Stimulated activated CD8-positive, alpha-beta memory T cell treated with anti-CD3 and anti-CD28 coated beads, Interleukin-15, amount 100 ng/mL, for 24 hours (primary cell): ENCODE measurements at places on chromosomes 7 and 10.
A peak's percentile ranks its signal among the peaks of the same experiment; 100 is the strongest.

DNA sequence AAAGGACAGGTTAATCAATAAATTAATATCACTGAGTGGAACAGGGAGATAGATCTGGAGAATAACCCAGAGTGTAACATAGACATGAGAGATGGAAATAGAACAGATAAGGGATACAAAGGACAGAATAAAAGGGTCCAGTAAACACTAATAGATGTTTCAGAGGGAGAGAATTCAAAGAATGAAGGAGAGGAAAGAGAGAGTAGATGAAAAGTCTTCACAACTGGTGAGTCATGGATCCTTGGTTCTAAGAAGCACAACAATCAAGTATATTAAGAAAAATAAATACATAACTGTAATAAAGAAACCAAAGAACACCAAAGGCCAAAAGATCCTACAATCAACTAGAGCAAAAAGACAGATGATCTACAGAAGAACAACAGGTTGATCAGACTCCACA is 66.3 kb downstream of the BEND7 start:
- DNase-seq, result no peak

GRCh38 chr10:126634911-126635310 is 35.6 kb downstream of the C10orf90 start:
- no peak for DNase-seq

DNA sequence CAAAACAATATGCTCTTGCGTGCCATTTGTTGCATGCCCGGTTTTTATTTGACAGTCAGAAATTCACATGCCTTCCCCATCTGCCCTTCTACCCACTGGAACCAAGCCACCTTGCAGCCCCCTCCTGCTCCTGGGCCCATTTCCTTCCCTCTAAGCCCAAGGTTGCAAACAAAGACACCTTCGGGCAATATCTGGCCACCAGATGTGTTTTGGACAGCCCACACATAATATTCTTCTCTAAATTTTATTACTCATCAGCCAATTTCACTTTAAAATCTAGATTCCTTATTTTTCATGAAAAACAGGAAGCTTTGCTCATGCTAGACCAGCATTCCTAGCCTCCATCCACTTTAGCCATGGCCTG is 18.2 kb upstream of the C10orf105 start:
- no peak for DNase-seq

DNA sequence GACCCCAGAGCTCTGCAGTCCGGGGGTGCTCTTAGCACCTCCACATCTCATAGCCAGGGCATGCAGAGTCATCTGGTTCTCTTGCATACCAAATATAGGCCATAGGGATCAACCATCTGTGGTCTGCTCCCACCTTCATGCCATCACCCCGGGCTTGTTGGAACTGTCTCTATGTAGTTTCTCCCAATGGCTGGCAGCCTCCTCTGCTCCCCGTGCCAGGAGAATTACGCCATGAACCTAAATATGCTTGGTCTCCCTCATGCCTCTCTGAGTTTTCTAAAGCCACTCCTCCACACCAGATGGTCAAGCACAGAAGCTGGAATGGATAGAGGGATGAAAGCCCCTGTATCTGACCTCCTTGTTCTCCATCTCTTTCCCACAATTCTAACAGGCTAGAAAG is 302.6 kb upstream of the MYO3A start:
- DNase-seq, result no peak

DNA sequence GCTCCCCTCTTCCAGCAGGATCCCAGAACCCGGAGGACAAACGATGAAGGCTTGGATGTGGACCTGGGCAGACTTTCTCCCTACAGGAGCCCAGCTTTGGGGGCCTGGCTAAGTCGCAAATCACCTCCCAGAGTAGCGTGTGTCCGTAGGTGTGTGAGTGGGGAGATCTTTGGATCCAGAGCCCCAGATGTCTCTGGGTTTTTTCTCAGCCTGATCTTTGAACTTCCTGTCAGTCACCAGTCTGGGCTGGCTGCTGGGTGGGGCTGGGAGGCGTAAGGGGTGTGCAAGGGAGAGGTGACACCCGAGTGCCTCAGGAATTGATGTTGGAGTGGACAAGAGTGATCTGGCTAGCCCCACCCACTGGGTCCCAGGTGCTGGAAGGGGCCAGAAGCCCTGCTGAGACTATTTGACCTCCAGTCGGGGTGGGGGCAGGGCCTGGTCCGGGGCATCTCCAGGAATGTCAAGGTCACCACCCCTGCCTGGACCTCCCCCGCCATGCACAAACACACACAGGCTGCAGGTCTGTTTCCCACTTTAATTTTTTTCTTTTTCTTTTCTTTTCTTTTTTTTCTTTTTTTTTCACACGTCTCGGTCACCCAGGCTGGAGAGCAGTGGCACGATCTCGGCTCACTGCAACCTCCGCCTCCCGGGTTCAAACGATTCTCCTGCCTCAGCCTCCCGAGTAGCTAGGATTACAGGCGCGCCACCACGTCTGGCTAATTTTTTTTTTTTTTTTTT is at the start of gene MOGAT3:
MOGAT3 (minus strand) TSS at position 175 of the 738 bp plus-strand sequence. CDS start 182 bp downstream, outside the sequence.
- no peak for DNase-seq

- no peak for DNase-seq
These were observed 47.3 kb downstream of the PROSER2 start for GRCh38 chr10:11870461-11870780.

- no peak for DNase-seq
These were observed 87.7 kb downstream of the TSPAN12 start for GRCh38 chr7:120770206-120770605.

GRCh38 chr10:3803295-3803926 is 18.4 kb upstream of the KLF6 start:
- DNase-seq, result no peak

- DNase-seq, result no peak
These were observed 377.8 kb upstream of the C7orf33 start for GRCh38 chr7:148212731-148213130.

DNA sequence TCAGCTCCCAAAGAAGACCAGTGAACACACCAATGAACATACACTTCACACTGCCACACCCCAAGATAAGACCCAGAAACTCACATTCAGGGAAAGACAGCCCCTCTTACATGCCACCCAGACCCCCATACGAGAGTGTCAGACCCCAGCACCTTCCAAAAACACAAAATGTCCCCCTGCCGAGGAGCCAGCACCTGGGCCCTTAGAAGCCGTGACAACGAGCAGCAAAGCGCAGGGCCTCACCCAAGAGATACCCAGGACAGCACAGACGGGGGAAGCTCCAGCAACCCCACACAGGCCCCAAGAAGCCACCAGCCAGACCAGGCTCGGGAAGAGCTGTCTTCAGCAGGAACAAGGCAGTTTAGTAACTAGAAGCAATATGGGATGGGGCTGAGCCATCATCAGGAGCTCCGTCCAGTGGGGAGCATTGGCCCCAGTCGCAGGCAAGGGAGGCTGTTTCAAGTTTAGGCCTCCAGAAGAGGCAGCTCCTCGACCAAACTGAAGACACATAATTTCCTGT is 243.6 kb downstream of the PTPRN2 start:
- no peak for DNase-seq

GRCh38 chr7:41940760-41941343 is 238.0 kb upstream of the INHBA start:
- no peak for DNase-seq

GRCh38 chr7:77531038-77531437 is 6.1 kb upstream of the PTPN12 start:
- DNase-seq, result no peak

DNA sequence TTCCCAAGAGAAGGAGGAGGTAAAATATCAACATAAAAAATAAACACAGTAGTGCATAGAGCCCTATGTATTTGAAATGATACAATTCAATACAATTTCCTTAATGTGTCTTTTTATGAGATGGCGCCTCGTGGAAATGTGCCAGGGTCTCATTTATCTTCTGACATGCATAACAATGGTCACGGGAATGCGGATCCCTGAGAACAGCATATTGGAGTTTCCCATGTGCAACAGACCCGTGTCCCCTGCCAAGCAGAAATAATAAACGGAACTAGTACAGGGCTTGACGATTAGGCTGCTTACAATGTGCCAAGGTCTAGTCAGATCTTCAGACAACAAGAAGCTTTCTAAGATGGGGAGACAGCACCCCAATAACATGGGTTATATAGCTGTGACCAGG is 217.9 kb downstream of the ARHGAP21 start:
- no peak for DNase-seq

DNA sequence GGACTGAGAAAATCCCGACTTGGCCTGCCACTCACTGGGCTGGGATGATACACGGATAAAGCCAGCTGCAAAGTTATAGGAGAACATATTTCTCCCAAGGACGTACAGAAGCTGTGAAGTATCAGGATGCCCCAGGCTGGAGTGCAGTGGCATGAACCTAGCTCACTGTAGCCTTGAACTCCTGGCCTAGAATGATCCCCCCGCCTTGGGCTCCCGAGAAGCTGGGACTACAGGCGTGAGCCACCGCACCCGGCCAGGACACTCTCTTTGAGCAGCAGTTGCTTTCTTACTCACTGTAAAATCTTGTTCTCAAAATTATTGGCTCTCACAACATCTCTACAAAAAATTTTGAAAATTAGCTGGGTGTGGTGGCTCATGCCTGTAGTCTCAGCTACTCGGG is 50.4 kb downstream of the CLEC2L start:
- no peak for DNase-seq

DNA sequence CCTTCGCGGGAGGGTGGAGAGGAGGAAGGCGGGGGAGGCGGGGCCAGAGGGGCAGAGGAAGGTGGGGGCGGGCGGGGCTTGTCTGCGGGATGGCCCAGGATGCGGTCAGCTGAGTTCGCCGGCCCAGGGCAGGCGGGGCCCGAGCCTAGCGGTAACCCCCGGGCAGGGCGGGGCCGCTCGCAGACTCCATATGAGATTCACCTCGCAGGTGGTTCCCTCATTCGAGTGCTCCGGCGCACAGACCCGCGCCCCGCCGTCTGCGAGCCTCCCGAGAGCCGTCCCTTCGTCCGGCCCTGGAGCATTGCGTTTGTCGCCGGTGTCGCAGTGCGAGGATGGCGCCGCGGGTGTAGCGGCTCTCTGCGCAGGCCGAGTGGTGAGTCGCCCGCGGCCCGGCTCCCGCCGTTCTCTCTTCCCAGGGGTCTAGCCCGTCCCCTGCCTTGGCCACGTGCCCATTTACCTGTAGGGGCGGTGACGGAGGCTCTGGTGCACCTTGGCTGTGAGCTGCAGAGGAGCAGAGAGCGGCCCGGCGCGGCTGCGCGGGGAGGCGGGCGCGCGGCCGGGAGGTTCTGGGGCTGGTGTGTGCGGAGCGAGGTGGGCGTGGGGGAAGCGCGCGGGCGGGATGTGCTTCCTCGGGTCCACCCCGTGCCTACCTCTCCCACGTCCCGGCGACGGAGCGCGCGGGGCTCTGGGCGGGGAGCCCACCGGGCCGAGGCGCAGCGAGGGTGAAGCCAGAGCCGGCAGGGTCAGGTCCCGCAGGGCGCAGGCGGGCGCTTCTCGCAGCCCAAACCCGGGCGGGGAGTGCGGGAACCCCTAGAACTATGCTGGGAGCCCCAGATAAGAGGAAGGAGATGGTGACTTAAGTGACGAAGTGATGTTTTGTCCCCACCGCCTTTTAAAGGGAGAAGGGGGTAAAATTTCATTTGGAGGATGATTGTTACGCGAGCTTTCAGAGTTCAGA is at the start of gene UPP1:
UPP1 (plus strand) TSS at position 220 of the 958 bp plus-strand sequence. CDS start 5,519 bp downstream, outside the sequence.
- DNase-seq, result peak; percentile 56

DNA sequence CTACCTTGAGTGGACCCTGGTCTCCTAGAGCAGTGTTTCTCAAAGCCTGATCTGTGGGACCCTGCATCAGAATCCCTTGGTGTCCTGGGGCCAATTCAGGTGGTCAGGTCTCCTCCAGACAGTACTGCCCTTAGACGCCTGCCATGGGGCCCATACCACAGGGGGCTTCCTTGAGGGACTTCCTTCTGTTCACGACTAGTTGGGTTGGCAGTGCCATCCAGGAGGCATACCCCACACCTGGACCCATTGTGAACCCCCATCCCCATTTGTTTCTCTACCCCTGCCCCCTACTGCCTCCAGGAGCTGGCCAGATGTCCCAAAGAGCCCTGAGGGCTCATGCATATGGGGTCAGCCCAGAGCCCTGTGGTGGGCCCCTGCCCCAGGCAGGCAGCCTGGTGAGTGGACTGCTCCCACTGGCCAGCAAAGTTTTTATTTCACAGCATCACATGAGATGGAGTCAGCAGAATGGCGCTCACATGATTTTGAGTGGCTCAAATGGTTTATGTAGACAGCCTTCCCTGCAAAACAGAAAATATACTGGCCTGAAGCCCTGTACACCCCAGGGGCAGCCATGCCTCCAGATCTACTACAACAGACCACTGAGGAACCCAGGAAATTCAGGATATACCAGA is 259.9 kb upstream of the ZMIZ1 start:
- DNase-seq, result no peak

GRCh38 chr7:44633254-44634186 is 27.1 kb downstream of the OGDH start:
- no peak for DNase-seq

GRCh38 chr7:146565872-146566271 is 449.3 kb downstream of the CNTNAP2 start:
- DNase-seq, result no peak

DNA sequence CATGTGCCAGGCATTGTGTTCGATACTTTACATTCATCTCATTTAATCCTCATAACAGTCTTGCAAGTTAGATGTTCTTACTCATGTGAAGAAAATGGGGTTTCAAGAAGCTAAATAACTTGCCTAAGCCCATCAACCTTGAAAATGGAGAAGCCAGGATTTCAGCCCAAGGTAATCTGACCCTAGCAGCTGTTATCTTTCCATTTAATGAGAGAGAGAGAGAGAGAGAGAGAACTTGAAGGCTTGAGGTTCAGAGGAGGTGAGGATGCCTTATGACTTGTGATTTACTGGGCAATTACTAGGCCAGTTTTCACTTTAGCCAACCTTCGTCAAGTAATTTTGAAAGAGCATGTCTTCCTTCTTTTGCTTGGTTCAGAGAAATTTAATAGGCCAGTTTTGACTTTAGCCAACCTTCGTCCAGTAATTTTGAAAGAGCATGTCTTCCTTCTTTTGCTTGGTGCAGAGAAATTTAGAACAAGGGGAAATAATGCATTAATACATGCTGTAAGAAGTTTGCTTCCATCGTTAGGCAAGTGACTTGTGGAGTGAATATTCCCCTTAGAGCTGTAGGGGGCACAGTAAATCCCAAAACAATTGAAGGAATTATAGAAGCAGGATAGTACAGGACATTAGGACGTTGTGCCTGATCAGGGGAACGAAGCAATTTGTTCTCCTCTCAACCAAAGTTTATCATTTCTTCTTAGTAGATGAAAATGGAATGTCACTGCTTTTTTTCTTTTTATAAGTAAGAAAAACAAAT is 143.0 kb upstream of the BMPER start:
- no peak for DNase-seq

DNA sequence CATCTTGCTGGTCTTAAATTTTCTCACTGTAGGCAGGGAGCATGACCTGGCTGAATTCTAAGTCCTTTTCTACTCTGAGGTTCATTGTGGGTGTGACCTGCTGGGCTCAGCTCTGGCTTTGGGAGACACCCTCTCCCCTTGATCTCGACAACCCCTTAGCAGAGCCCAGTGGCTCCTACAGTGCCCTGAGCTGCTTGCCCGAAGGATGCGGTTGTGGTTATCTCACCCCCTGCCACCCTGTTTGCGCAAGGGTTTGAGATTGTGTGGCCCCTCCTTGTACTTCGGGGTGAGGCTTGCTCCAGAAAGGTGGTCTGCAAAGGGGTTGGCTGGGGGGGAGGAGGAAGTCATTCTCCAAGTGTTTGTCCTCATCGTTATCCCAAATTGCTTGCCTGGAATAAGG is 55.3 kb downstream of the TCF7L2 start:
- DNase-seq, result no peak

- DNase-seq, result no peak
These were observed 601.8 kb downstream of the GATA3 start for GRCh38 chr10:8656261-8656660.
